ENCODE measurements at places on chromosomes 3 and 15. TPM values are rescaled to one million over a fixed set of nuclear protein-coding genes. Genes with fewer than 3 reads are reported as not detected.

The ARNT2 gene
- total RNA-seq, result 0.11 TPM

The A4GNT gene
- not detected for total RNA-seq

The BLM gene
- 9.9 TPM for total RNA-seq

The CRTC3 gene
- total RNA-seq, result 9.0 TPM

The LTK gene
- total RNA-seq, result not detected

The SLC51A gene
- total RNA-seq, result not detected

The SLCO3A1 gene
- total RNA-seq, result 10.5 TPM

The USP19 gene
- total RNA-seq, result 35.6 TPM

The ANKRD63 gene
- total RNA-seq, result not detected

The CEMIP gene
- total RNA-seq, result 1.1 TPM

The LYZL4 gene
- not detected for total RNA-seq

The B3GALNT1 gene
- 9.4 TPM for total RNA-seq

The CCK gene
- total RNA-seq, result 1.0 TPM

The CSK gene
- total RNA-seq, result 31.6 TPM

The CCR3 gene
- not detected for total RNA-seq

The TEX55 gene
- not detected for total RNA-seq

The CYP1A2 gene
- not detected for total RNA-seq

The DUSP7 gene
- total RNA-seq, result 162 TPM

The ACAD9 gene
- total RNA-seq, result 39.4 TPM

The CADM2 gene
- not detected for total RNA-seq

The TRH gene
- not detected for total RNA-seq

The NANOGP8 gene
- not detected for total RNA-seq

The COL6A5 gene
- total RNA-seq, result not detected

The MRAS gene
- 2.6 TPM for total RNA-seq

The TNFSF10 gene
- total RNA-seq, result 30.1 TPM

The CCDC13 gene
- total RNA-seq, result 0.19 TPM

The SERPINI1 gene
- total RNA-seq, result 2.2 TPM

The CDHR4 gene
- not detected for total RNA-seq

The ARPIN gene
- total RNA-seq, result 11.9 TPM

The CCDC33 gene
- not detected for total RNA-seq

The SKOR1 gene
- not detected for total RNA-seq

The ARGFX gene
- not detected for total RNA-seq

The TSEN2 gene
- total RNA-seq, result 17.6 TPM

The GOLGA8G gene
- not detected for total RNA-seq

The CLCN2 gene
- 3.1 TPM for total RNA-seq

The LRRFIP2 gene
- total RNA-seq, result 50.9 TPM

The CEP152 gene
- 5.0 TPM for total RNA-seq

The FAM174B gene
- total RNA-seq, result 0.61 TPM
